ENCODE measurements at places on chromosomes 5 and 9.

DNA sequence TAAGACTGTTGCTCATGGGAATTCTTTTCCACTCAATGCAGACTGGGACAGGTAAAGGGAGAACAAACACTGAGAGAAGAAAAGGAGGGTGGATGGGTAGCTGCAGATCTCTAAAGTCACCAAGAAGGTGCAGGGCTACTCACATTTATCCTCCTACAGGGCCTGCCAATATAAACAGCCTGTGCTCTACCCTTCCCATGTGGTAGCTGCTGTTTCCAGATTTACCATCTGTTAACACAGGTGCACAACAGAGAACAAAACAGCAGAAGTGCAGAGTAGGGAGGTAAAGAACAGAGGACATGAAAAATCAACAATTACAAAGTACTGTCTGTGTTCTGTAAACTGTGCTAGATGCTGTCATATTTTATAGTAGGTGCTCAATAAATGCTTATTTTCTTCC is 26.0 kb downstream of the JAKMIP2 start:
- no peak for DNase-seq

GRCh38 chr5:42852826-42853225 is 41.1 kb upstream of the SELENOP start:
- no peak for DNase-seq

DNA sequence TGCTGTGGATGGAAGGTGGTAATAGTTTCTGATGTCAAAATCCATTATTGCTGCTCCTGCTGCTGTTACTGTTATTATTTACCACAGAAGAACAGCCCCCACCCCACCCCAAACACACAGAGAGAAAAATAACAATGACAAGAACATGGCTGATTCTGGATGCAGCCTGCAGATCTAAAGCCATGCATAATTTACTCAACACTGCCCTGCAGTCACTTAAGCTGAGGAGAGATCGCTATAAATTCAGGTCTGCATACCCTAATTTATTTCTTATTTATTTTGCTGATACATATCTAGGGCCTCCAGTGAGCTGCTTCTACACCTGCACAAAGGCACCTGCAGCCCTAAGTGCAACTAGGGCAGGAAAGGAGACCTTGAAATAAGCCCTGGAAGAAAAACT is 132.0 kb downstream of the TRIM32 start:
- no peak for DNase-seq

GRCh38 chr5:113652161-113652560 is 138.7 kb downstream of the YTHDC2 start:
- no peak for DNase-seq

- no peak for DNase-seq
Observed at GRCh38 chr5:55604611-55605067, 69.9 kb upstream of the PLPP1 start.

DNA sequence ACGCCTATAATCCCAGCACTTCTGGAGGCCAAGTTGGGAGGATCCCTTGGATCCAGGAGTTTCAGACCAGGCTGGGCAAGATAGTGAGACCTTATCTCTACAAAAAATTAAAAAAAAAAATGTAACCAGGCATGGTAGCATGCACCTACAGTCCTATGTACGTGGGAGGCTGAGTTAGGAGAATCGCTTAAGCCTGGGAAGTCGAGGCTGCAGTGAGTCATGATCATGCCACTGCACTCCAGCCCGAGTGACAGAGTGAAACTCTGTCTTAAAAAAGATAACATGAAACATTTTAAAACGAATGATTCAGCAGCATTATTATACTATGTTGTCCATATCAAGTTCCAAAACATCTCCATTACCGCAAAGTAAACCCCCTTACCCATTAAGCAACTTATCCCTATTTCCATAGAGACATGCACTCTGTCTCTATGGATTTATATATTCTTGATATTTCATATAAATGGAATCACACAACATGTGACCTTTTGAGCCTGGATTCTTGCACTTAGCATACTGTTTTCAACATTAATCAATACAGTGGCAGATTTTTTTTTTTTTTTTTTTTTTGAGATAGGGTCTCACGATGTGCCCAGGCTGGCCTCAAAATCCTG is 56.9 kb upstream of the MTMR12 start:
- DNase-seq = no peak

GRCh38 chr9:21413151-21413550 is 4.2 kb downstream of the IFNA8 start:
- DNase-seq = no peak

DNA sequence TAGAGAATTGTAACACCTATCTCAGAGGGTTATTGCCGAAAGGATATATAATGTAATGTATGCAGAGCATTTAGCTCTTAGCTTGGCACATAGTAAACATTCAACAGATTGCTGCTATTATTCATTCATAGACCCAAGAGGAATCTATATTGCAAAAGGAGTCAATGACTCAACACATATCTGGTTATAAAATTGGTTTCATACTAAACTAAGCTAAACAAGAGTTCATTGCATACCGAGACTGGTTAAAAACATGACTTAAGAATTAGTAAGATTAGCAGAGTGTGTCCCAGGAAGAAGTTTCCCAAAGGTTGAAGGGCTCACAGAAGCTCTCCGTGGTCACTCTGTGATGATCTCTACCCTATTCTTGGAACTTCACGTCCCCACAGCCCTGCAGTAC is 339.6 kb upstream of the CCNH start:
- DNase-seq = no peak

DNA sequence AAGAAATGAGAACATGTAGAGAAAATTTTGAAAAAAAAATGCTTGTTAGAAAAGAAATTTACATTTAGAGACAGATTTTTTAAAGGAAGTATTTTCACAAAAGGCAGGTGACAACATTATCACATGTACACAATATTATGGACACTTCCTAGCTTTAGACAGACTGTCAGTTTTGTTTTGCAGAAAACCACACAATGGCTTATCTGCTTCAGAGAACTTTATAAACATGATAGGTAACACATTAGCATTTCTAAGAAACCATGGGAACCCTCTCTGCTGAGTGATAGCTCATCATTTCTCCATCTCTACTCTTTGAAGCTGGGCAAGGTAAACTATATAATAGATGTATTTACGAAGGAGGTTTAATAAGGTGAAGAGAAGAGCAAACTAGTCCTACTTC is 25.6 kb downstream of the POU5F2 start:
- DNase-seq = no peak

- DNase-seq = no peak
Observed at GRCh38 chr5:35285011-35285410, 54.7 kb upstream of the PRLR start.

DNA sequence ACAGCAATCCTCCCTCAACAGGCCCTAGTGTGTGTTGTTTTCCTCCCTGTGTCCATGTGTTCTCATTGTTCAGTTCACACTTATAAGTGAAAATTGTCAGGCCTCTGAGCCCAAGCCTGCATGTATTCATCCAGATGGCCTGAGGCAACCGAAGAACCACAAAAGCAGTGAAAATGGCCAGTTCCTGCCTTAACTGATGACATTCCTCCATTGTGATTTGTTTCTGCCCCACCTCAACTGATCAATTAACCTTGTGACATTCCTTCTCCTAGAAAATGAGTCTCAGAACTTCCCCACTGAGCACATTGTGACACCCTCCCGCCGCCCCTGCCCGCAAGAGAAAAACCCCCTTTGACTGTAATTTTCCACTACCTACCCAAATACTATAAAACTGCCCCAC is 17.4 kb upstream of the TRPC7 start:
- DNase-seq = no peak

DNA sequence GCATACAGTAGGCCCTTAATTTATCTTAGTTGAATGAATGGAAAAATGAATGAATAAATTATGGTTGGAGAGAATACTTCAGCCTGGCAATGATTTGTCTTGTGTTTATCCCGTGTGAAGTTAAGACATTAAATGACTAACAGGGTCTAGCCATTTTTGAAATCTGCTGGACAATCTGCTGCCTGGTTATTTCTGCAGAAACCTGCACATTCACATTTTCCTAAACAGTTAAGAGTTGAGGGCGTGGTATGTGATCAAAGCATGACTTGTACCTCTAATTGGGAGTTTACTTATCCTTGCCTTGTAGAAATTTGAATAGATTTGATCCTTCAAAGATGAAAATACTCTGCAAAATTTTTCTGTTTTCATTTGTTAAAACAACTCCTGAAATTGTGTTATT is 34.6 kb upstream of the NDFIP1 start:
- DNase-seq = no peak

DNA sequence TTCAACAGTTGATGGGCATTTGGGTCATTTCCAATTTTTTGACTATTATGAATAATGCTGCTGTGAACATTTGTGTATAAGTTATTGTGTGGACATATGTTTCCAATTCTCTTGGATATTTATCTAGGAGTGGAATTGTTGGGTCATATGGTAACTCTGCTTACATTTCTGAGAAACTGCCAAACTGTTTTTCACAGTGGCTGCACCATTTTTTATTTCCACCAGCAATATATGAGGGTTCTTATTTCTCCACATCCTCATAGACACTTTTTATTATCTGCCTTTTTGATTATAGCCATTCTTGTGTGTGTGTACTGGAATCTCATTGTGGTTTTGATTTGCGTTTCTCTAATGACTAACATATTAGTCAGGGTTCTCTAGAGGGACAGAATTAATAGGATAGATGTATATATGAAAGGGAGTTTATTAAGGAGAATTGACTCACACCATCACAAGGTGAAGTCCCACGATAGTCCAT is 14.7 kb upstream of the MED27 start:
- DNase-seq = no peak

GRCh38 chr5:119792161-119792799 is 162.9 kb downstream of the FAM170A start:
- DNase-seq = no peak

- no peak for DNase-seq
Observed at GRCh38 chr9:614431-614830, 227.1 kb upstream of the DMRT1 start.

DNA sequence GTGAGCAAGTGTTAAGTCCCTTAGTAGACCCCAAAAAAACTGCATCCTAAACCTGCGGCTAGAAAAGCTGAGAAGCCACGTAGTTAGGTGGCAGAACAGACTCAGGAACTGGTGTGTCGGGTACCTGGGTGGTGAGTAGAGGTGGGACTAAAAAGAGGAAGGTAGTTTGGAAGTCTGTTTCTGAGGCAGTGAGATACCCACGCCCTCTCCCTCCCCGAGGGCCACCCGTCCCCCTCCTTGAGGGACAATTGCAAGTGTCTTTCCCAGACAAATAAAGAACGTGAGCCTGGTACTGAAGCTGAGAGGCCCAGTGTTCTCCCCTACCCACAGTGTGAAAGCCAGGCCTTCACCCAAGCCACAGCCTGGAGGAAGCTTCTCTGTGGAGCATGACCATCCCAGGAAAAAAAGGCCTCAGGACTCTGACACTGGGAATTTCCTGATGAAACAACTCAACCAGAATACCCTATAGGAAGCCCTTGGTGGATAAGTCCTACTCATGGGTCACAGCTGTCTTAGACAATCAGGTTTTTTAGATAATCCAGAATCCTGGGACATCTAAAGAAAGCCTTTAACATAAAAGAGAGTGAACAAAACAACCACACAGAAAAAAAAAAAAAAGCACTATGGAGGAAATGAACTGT is 7.0 kb upstream of the CD74 start:
- no peak for DNase-seq

DNA sequence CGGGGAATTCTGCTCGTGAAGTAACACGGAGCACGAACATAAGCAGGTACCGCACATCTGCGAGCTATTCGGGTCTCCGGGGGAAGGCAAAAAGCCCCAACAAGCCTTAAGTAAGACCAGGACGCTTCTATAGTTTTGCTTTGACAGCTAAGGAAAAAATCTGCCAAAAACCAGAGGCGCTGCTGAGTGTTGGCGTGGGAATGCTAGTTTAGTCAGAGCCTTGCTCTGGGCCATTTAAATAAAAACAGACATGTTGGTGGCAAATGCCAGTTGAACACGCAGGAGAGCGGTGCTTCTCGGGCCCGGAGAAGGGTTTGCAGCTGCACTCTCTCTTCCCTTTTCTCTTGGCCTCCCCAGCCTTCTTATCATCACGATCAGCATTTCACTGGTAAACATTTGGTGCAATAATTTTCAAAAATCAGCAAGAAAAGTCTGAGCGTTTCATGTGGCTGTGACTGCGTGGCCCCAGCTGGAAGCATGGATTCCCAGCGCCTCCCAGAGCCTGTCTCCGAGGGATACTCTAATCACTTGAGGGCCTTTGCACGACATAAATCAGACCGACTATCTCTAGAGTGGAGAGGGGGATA is 6.4 kb upstream of the NOTCH1 start:
- no peak for DNase-seq

DNA sequence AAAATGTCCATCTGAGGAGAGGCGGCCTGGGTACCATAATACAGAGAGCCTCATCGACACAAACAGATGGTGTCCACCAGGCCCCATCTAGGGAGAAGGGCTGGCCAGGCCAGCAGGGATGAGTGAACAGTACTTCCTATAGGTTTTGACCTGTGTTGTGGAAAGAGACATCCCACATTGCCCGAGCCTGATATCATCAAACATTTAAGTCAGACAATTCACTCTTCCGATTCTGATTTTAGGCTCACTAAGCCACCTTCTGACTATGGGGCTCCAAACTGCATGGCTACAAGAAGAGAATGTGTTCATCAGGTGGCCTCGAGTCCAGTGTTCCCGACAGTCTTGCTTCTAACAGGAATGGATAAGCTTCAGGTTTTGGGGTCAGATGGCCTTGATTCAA is 38.9 kb downstream of the SLC22A5 start:
- DNase-seq = no peak

DNA sequence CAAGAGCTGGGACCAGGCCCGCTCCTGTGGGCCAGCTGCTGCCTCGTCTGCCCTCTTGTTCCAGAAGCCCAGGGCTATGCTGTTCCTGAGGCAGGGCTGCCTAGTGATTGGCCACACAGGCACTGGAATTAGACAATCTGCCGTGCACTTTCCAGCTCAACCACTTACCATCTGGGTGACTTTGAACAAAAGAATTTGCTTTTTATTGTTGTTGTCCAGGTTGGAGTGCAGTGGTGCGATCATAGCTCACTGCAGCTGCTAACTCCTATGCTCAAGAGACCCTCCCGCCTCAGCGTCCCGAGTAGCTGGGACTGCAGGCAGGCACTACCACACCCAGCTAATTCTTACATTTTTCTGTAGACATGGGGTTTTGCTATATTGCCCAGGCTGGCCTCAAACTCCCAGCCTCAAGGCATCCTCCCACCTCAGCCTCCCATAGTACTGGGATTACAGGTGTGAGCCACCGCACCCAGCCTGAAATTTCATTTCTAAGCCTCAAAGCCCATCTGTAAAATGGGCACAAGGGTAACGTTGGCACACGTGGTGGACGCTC is 1.2 kb upstream of the NEK6 start:
- DNase-seq = no peak

- no peak for DNase-seq
Observed at GRCh38 chr9:5442400-5443011, 4.8 kb upstream of the PLGRKT start.
